ENCODE measurements at places on chromosomes 11 and 22.

DNA sequence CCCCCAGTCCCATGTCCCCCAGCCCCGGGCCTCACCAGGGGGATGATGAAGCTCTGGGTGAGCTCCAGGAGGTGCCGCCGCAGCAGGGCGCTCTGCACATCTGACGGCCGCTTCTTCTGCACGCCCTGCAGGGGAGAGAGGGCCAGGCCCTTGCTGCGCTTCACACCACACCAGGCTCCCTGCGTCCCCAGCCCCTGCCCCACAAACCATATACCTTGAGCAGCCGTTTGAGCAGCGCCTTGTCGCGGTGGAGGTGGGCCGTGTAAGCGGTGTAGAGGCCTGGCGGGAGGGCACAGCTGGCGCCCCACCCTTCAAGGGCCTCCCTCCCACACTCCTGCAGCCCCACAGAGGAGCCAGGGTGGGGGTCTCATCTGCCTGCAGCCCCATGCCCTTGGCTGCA, 6.2 kb upstream of the PLXNB2 start:
- DNase-seq = no peak

GRCh38 chr11:70467201-70468085, 69.1 kb downstream of the CTTN start:
- DNase-seq = no peak

GRCh38 chr11:128734103-128734831, 40.4 kb downstream of the FLI1 start:
- DNase-seq = no peak

- DNase-seq = no peak
Measured at GRCh38 chr11:1557904-1558774, 13.9 kb downstream of the DUSP8 start.

DNA sequence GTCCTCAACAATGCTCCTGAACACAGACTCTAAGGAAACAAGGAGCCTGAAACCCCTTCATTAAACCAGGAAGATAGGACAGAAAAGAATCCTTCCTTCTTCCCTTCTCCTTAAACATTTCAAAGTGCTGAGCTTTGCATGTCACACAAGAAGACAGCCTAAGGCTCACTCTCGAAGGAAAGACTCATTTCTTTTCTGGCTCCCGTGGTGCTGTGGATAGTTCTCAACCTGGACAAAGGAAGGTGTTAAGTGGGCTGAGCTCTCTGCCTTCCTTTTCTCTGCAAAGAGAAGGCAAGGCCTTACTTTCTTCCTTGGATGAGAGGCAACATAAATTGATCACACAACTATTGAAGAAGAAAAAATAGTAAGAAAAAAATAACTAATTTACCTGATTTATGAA, 452.4 kb upstream of the DDI1 start:
- no peak for DNase-seq

- DNase-seq = no peak
Measured at GRCh38 chr11:78063440-78064181, at the start of gene THRSP. Gene THRSP (plus strand): TSS chr11:78063861. CDS start chr11:78063882, 21 bp downstream.

DNA sequence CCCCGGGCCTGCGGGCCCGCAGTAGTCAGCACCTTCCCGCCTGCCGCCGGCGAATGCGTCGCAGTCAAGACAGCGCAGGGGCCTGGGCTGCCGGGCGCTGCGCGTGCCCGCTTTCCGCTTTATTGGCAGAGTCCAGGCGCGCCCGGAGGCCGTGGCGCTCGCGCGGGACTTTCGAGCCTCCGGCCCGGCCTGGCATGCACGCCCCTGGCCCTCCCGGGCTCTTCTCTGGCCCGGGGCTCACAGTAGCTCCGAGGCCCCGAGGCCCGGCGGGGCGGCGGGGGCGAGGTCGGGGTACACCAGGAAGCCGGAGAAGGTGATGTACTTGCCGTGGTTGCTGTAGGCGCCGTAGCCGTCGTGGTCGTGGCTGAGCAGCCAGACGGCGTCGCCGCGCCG, 3.1 kb downstream of the FAM180B start:
- DNase-seq = no peak

DNA sequence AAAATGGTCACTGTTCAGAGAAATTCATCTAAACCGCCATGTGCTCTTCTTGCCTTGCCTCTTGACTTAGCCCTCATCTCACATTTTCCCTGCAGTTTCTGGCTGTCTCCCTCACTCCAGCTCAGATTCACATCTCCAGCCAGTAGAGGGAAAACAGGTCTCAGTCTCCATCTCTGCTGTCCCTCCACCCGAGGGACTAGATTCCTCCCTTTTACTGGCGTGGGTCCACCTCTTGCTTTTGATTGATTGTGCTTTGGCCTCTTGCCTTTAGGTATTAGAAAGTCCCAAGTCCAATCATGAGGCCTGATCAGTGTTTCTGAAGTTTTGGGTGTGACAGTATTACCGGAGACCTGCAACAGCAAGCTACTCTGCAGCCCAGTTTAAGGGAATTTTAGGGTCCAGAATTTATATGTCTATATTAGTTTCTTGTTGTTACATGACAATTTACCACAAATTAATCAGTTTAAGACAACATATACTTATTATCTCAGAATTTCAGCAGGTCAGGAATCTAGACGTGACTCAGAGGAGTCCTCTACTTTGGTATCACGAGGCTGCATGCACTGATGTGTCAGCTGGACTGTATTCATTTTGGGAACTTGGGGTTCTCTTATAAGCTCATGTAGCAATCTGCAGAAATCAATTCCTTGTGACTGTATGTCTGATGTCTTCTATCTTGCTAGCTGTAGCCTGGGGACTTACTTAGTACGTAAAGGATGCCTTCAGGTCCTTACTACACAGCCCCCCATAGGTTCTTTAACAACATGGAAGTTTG, 805.2 kb upstream of the CCDC90B start:
- DNase-seq = no peak

GRCh38 chr11:2748061-2748813, 48.4 kb upstream of the KCNQ1OT1 start:
- no peak for DNase-seq

Measured in activated naive CD4-positive, alpha-beta T cell treated with anti-CD3 and anti-CD28 coated beads, Interleukin-2, amount 50 U/mL, for 72 hours (primary cell).